ENCODE measurements at places on chromosomes 2 and 18.
A peak's percentile ranks its signal among the peaks of the same experiment; 100 is the strongest.

- DNase-seq, result no peak
Measured at GRCh38 chr18:7464245-7464966, 102.7 kb upstream of the PTPRM start.

- peak; percentile 47 for DNase-seq
Measured at GRCh38 chr2:207045531-207045930, 106.2 kb downstream of the CPO start.

- DNase-seq, result no peak
Measured at GRCh38 chr2:10356439-10356811, 53.7 kb downstream of the HPCAL1 start.

GRCh38 chr2:9250498-9251153 lies 44.0 kb downstream of the ASAP2 start:
- DNase-seq, result no peak

GRCh38 chr18:63951302-63951705 lies 2.2 kb downstream of the HMSD start:
- DNase-seq, result peak; percentile 80

DNA sequence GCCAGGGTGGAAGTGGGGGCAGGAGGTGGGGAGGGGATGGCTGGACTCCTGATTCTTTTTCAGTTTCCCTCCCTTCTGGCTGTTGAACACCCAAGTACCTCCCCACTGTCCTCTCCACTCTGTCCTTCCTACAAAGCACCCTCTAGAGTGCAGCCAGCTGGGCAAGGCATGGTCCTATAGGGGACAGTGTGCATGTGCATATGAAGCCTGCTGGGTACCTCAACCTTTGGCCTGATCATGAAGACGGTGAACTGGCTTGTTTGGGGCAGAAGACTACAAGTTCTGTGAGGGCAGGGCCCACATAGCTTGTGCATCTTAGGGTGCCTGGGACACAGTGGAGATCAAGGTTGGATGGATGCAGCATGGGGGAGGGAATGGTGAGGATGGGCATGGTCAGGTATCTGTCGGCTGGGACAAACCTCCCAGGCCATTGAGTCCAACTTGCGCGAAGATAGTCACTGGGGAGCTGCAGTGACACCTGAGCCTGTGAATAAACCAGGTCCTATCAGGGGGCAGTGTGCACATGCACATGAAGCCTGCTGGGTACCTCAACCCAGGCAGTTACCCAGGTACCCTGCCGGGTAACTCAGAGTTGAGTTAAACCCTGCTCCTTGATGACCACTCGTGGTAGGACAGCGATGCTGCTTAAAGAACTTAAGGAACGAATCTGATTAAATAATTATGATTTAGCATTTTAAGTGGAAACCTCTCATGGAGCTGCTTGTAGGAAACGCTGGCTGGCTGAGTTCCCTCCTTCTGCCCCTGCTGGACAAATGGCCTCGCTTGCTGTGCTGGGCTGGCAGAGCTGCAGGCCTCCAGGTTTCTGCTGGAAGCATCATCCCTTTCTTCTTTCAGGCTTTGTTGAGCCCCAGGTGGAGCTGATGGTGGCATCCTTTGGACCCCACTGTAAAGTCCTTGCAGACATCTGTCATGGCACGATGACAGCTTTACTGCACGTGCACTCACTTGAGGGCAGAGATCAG lies 84.0 kb downstream of the POLR1A start:
- DNase-seq, result no peak

GRCh38 chr18:9994701-9995235 lies 81.0 kb downstream of the VAPA start:
- DNase-seq, result no peak

GRCh38 chr2:143684551-143685320 lies 555.5 kb downstream of the ARHGAP15 start:
- no peak for DNase-seq

DNA sequence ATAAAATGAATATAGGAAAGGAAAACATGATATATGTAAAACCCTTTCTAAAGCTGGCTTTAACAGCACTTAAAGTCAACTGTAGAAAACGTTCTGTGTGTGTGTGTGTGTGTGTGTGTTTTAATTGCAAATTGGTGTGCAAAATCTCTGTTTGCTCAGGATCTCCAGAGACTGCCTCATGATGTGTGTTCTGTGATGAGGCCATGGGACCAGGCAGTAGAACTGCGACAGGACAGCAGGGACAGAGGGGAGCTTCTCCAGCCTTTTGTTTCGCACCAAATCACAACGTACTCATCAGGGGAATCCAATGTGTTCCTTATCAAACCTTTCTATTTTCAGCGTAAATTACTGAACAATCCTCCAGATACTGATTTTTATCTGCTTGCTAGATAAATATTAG lies 66.7 kb downstream of the NXPH2 start:
- DNase-seq, result no peak

- DNase-seq, result peak; percentile 87
Measured at GRCh38 chr2:112579241-112579640, 5.2 kb upstream of the CHCHD5 start.

DNA sequence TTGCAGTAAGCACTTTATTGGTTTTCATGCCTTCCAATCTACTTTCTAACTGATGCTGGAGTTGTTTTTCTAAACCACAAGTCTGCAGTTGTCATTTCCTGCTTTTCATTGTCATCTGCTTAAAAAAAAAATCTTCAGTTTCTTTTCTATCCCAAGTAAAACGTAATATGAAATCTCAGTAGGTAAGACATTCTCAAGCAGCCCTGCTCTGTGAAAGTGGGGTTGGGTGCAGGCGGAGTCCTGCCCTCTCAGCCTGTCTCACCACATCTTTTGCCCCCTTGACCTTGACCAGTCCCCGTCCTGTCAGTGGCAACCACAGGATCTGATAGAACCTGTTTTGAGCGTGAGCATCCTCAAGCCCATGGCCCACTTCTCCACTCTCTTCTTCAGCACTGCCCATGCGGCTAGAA lies 80.0 kb upstream of the CPO start:
- no peak for DNase-seq

DNA sequence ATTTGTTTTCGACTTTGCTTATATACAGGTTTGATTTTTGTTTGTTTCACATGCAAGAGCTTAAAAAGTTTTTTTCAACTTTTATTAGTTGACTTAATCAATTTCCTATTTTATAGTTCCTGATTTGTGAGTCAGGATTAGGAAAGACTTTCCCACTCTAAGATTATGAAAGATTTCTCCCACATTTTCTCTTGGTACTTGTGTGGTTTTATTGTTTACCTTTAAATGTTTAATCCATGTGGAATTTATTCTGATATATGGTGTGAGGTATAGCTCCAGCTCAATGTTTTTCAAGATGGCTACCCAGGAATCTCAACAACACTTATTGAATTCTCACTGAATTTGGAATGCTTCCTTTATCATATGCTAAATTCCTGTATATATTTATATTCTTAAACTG lies 117.8 kb upstream of the LGALSL start:
- no peak for DNase-seq

- peak; percentile 73 for DNase-seq
Measured at GRCh38 chr2:63000801-63001200, 49.8 kb upstream of the OTX1 start.

- no peak for DNase-seq
Measured at GRCh38 chr2:189876271-189876670, 92.0 kb downstream of the PMS1 start.

GRCh38 chr2:42799881-42800280 lies 7.5 kb upstream of the HAAO start:
- no peak for DNase-seq

GRCh38 chr18:10590412-10590811 lies 64.6 kb downstream of the NAPG start:
- DNase-seq, result no peak

GRCh38 chr2:234203135-234203984 lies 152.9 kb downstream of the SPP2 start:
- peak; percentile 96 for DNase-seq

DNA sequence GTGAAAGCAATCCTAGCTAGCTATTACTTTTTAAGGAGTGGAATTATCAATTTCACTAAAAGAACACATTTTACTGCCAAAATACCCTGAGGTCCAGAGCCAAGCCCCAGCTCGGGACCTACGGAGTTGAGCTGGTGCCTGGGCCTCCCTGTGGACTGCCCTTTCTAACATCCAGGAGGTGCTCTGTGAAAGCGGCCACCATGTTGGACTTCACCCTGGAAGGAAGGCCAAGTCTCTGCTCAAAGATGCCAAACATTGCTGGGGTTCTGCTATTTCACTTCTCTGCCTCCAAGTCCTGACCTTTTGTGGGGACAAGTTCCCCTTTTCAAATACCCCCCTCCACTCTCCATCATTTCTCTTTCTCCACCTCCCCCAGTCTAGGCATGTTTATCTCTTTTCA lies 498.7 kb upstream of the RAB6C start:
- no peak for DNase-seq

GRCh38 chr2:97871096-97871780 lies 124.5 kb downstream of the TMEM131 start:
- DNase-seq, result peak; percentile 43

- DNase-seq, result peak; percentile 39
Measured at GRCh38 chr18:62452280-62452831, 70.5 kb upstream of the ZCCHC2 start.

GRCh38 chr2:216554286-216554685 lies 55.6 kb downstream of the RPL37A start:
- no peak for DNase-seq

- no peak for DNase-seq
Measured at GRCh38 chr2:119286661-119287060, 63.0 kb downstream of the STEAP3 start.

Measured in choroid plexus epithelial cell (primary cell).